GOT3 (cell line): ENCODE measurements at places on chromosomes 1 and 21.

DNA sequence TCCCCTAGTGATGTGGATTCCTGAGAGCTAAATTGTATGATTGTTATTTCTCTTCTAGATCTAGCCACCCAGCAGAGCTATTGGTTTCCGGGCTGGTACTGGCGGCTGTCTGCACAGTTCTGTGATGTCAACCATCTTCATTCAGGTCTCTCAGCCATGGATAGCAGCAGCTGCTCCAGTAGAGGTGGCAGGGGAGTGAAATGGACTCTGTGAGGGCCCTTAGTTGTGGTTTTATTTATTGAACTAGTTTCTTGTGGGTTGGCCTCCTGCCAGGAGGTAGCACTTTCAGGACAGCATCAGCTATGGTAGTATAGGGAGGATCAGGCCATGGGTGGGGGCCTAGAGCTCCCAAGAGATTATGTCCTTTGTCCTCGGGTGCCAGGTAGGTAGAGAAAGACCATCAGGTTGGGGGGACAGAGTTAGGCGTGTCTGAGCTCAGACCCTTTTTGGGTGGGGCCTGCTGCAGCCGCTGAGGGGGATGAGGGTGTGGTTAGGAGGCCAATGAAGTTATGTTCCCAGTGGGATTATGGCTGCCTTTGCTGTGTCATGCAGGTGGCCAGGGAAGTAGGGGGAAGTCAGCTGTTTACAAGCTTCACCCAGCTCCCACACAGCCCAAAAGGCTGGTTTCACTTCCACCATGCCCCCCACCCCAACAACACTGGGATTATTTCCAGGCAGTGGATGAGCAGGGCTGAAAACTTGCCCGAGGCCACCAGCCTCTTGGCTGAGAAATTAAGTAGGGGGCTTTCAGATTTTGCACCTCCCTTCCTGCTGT is 55.1 kb upstream of the RGS4 start:
- no peak for DNase-seq

GRCh38 chr1:202952099-202952498 is 6.0 kb downstream of the ADIPOR1 start:
- no peak for DNase-seq

DNA sequence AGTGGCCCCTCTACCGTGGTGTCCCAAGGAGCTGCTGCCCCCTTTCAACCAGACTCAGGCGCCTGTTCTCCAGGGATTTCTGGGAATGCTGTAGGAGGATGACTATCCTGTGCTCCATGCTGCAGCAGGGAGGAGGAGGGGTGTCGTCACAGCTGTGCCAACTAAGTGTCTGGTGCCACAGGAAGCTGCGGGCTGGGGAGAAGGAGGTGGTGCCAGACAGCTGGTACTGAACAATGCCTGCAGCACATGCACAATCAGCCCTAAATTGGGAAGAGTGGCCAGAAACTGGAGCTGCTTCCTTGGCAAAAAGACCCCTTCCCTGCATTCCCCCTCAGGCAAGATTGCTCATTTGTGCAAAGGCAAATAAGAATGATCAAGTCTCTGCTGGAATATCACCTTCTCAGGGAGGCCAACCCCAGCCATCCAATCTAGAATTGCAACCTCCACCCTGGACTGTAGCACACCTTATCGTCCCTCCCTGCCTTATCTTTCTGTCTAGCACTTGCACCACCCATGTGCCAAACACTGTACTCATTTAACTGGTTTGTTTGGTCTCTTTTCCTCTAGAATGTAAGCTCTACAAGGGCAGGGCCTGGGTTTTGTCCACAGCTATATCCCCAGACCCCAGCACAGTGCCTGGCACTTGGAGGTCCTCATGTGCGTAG is 33.3 kb downstream of the LAMB3 start:
- DNase-seq: peak; percentile 61

DNA sequence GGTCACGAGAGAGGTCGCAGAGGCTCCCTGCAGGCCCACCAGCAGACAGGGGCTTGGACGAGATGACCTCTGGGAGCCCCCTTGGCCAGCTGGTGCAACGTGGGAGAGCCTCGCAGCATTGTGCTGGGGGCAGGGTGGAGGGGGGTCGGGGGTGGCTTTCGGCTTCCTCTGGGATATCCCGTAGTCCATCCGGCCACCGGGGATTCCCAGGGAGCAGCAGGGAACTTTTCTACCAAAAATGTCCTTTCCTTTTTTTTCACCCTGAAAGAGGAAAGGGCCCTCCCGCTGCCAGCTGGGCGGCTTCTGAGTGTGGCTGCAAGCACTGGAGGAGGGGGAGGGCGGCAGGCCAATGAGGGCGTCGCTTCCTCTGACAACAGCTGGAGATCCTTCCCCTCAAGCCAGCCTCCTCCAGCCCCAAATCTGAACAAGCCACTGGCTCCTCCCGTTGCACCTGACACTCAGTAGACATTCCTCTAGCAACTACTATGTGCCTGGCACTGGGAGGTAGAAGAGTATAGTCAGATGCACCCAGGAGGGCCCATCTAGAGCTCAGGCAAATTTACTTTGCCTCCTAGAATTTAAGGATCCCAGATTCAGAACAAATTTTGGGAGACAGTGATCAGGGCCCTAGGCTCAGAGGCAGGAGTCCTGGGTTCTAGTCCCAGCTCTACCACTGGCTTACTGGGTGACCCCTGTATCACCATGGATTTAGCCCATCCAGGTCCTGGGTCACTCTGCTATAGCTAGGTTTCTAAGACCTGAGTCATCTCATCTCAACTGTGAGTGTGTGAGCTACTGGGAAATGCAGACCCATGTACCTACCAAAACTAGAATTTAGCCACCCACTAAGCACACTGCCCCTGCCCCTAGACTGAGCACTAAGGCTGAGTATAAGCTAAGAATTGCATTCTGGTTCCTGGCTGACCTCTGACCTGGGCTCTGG is 2.7 kb downstream of the MOB3C start:
- no peak for DNase-seq

GRCh38 chr1:59146651-59147358 is 150.1 kb upstream of the FGGY start:
- peak; percentile 16 for DNase-seq

DNA sequence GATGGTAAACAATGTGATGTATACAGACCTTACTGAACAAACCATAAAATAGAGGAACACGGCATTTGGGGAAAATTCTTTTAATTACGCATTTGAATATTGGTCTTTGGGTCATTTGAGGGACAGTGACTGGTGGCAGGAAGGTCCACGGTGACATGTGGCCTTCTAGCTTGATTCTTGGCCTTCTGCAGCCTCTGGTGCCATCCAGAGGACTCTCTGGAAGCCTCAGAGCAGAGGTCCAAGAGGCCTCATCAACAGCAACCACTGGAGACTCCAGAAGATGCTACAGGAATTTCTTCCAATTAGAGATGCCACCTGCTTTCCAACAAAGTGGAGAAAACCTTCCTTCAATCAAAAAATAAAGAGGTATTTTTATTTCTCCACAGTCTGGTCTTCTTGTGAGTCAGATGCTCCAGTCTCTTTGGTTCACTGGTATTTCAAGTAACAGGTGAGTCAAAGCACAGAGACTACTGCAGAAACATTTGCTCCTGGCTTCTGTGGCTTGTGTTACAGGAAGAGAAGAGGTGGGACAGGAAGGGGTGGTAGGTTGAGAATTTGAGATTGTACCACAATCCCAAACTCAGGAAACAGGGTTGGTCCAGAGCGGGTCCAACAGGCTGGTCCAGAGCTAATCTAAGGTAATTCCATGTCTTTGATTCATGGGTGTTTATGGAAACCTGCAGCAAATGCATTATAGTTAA is 2.7 kb upstream of the F5 start:
- DNase-seq: no peak

- no peak for DNase-seq
Measured at GRCh38 chr1:84853741-84854721, 39.0 kb downstream of the LPAR3 start.

DNA sequence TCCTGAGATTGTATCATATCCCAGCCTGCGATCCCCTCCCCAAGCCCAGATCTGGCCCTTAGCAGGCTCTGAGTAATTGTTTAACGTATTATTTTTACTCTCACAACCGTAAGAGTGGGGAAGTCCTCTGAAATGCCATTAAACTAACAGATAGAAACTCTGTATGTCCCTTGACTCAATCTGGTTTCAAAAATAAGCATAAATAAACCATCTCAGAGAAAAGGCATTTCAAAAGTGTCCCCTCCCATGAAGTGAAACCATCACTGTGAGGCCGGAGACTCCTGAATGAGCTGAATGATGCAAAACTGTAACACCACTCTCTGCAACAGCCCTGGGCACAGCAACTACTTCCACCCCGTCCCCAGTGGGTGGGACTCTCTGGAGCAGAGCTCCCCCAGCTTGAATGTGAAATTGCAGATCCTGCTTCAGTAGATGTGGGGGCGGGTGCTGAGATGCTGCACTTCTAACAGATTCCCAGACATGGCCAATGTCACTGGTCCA is 104.1 kb downstream of the SYF2 start:
- DNase-seq: no peak

- DNase-seq: no peak
Measured at GRCh38 chr1:226078374-226078773, 15.9 kb downstream of the H3-3A start.

DNA sequence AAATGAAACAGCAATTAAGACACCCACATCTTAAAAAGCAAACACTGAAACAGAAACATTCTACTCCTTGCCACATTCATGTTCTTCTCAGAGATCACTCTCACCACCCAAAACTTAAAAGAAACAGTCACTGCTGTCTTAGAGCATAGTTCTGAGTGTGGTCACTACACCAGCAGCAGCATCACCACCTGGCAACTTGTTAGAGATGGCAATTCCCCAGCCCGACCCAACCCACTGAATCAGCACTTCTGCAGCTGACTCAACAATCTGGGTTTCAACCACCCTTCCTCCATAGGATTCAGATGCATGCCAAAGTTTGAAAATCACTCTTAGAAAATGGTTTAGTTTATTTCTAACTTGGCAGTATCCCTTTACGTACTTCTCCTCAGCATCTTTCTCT is 126.1 kb downstream of the CDC42BPA start:
- DNase-seq: peak; percentile 55

- no peak for DNase-seq
Measured at GRCh38 chr21:26900980-26901379, 55.8 kb upstream of the ADAMTS1 start.

DNA sequence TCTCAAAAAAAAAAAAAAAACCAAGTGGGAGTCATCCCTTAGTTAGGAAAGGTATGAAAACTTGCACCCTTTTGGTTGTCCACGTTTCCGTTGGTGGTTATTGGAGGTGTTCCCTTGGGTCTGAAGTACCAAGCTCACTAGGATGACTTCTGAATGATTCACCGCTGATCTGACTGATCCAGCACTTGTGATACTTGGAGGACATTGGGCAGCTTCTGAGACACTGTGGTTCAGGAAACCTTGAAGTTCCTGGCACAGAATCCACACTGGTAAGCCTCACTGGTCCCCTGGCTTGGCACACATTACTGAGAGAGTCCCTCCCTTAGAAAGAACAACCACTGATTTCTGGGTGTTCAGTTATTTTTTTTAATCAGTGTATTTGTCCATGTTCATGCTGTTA is 91.9 kb downstream of the RYR2 start:
- no peak for DNase-seq

GRCh38 chr1:233406339-233406960 is 78.9 kb downstream of the MAP3K21 start:
- no peak for DNase-seq

DNA sequence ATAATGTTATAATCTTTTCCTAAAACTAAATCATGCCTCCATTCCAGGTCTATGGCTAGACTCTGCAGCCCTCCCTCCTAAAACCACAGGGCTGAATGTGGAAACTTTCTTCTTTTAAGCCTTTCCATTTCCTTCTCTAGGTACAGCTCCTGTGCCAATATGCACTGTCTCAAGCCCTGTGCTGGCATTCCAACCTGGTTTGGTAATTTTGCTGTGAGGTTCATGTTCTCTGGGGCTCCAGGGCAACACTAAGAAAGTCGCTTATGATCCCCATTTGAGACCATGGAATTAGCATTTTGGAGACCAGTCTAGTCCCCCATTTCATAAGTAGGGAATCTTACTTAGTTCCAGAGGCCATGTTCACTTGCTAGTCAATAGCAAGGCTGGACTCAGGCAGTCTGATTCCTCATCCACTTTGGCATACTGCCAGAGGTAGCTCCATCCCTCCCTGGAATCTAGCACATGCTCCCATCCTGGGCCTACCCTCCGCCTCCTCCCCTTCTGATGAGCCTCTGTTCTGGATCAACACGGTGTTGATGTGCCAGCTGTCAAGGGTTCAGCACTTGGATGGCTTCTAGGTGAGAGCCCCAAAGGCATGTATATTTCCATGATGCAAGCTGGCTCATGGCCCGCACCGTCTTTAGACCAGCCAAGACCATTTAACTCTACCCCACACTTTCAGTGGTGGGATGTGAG is 36.5 kb downstream of the ZMYND12 start:
- no peak for DNase-seq

DNA sequence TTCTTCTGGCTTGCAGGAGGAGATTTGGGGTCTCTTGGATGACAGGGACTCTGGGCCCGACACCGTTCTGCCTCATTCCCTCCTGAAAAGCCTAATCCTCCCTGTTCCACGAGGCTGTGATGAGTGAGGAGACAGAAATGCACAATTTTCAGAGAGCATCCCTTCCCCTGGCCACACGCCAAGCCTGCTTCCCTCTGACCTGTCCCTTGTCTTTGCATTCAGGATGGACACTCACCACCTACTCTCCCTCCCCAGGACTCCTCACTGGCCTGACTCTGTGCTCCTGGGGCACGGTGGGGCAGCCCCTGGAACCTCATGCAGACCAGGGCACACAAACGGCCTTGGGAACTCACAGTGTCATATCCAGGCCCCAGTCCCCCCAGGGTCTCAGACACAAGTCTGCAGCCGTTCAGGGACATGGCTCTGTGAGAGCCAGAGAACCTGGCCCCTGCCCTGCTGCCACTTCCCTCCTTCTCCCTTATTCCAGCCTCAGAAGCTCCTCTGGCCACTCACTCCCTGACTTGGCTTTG is 3.5 kb upstream of the PRAMEF12 start:
- DNase-seq: no peak

- no peak for DNase-seq
Measured at GRCh38 chr1:186828611-186829454, at the start of gene PLA2G4A. PLA2G4A (plus strand) TSS chr1:186828949; CDS start chr1:186854355, 25,406 bp downstream.

DNA sequence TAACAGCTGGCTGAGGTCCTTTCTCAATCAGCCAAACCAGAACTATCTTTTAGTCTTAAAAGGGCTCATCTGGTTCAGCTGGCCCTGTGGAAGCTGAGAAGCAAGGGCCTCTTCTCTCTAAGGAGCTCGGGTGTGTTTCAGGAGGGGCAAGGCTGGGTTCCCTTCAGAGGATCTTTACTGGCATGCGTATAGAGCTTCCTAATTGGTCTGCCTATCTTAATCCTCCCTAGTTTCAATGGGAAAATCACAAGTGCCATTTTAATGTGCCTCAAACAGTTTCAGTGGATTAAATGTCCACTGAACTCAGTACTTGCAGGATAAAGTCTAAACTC is 81.5 kb upstream of the LBR start:
- no peak for DNase-seq

- DNase-seq: no peak
Measured at GRCh38 chr1:31637915-31638673, 6.6 kb downstream of the PEF1 start.

- DNase-seq: no peak
Measured at GRCh38 chr1:54998100-54998499, 633 bp upstream of the BSND start.

- DNase-seq: no peak
Measured at GRCh38 chr1:222009105-222009730, 267.3 kb upstream of the DUSP10 start.

GRCh38 chr1:30508611-30509010 is 214.8 kb downstream of the MATN1 start:
- no peak for DNase-seq
